Activated T-helper 2 cell treated with anti-CD3 and anti-CD28 coated beads, Interferon-gamma antibody, Interleukin-2, Interleukin-4, amounts not matched to agents 10 μg/mL and 5 μg/mL and 100 μg/mL, durations not matched to agents 14 hours and 24 hours and 36 hours (primary cell): ENCODE measurements at places on chromosomes 12 and 14. TPM values are rescaled to one million over a fixed set of nuclear protein-coding genes. Genes with fewer than 3 reads are reported as not detected.
A peak's percentile ranks its signal among the peaks of the same experiment; 100 is the strongest.

GRCh38 chr14:52950898-52951680 is at the start of gene FERMT2:
Gene FERMT2 (minus strand): TSS chr14:52951050. CDS start chr14:52950568, 482 bp downstream.
- DNase-seq: no peak
- peaks cover 65% of the 10 kb centered on the region for H3K27me3 ChIP-seq
- peaks cover 20% of the 10 kb centered on the region for H3K4me1 ChIP-seq

Gene CCDC177
- total RNA-seq: 0.05 TPM in 1 of 2 replicates, not detected in the other

DNA sequence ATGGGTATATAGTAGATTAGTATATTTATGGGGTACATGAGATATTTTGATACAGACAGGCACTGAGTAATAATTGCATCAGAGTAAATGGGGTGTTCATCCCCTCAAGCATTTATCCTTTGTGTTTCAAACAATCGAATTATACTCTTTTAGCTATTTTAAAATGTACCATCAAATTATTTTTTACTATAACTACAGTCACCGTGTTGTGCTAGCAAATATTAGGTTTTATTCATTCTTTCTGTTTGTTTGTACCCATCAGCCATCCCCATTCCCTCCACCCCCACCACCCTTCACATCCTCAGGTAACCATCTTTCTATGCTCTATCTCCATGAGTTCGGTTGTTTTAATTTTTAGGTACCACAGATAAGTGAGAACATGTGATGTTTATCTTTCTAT is 115.8 kb downstream of the NUBPL start:
- no peak overlapping the region for H3K4me3 ChIP-seq
- no peaks in the 10 kb centered on the region for H3K4me1 ChIP-seq
- DNase-seq: no peak

Gene TMCC3
- 0.05 and 0.14 TPM in 2 replicates for total RNA-seq

DNA sequence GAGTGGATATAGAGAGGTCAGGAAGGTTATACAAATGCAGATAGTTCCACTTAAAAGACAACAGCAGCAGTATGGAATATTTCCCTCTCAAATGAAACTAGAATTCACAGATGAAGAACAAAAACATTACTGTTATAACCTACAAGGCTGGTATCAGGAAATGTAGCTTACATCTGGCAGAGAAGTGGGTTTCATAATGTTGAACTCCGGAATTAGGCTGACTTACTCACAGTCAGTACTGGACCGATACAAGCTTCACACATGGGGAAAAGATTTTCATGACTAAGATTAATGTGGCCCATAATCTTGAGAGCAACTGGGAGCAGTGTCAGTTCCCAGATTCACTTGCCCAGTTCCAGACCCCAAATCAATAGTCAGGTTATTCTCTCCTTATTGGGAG is 353.9 kb downstream of the DUSP6 start:
- no peak overlapping the region for H3K27ac ChIP-seq
- peaks cover 2% of the 10 kb centered on the region for H3K4me1 ChIP-seq
- no peak overlapping the region for H3K4me3 ChIP-seq
- no peaks in the 10 kb centered on the region for H3K36me3 ChIP-seq
- no peak for DNase-seq

DNA sequence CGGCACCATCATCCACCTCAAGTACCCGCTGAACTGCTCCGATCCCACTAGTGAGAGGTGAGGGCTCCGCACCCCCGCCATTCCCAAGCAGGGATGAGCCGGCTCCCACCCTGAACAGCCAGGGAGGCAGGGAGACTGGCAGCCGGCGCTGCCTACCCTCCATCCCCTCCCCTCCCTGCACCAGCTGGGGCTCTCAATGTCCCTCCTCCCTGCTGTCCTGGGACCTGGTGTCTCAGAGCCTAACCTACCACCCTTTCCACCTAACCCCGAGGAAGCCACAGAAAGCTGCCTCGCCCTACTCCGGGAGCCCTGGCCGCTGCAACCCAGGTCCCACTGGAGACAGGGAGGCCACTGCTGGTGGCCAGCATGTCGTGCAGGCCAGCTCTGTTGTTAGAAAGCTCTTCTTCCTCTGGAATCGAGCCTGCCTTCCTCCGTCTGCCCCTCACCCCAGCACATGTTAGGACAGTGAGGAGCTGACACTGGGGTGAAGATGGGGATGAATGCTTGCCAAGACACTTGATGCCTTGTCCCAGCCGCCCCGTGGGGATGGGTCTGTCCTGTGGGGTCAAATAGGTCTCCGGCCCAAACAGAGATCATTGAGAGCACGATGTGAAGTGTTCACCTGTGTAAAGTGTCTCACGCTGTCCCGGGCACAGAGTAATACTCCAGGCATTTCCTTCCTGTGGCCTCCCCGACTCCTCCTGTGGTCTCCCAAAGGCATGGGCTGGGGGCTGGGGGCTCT is 1.1 kb downstream of the PTPN6 start:
- H3K4me1 ChIP-seq: peaks cover 72% of the 10 kb centered on the region
- H3K36me3 ChIP-seq: peaks cover 69% of the 10 kb centered on the region
- peak overlapping the region; percentile 97 for H3K27ac ChIP-seq
- peak overlapping the region; percentile 94 for H3K4me3 ChIP-seq

Gene AVPR1A
- total RNA-seq: not detected in 2 replicates

DNA sequence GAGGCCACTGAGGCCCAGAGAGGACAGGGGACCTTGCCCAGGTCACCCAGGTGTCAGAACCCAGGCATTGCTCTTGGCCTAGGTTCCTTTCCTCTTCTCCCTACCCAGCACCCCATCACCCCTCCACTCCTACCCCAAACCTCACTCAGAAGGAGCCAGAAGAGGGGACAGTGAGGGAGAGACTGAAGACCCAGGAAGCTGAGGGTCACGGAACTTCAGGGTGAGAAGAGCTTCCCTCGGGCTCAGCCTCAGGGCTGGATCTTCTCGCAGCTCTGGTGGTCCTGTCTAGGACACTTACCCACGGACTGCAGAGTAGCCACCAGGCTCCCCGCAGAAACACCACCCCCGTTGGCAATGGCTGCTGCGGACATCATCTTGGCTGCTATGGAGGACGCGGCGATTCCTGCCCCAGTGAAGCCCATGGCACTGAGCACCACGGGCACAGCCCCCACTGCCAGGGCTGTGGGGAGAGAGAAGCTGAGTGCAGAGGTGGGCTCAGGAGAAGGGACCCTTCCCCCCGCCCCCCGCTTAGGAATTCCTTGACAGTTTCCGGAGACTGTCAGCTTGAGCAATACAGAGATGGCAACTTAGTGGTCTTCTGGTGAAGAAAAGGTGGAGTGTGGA is 1.1 kb downstream of the IFI27L2 start:
- H3K27me3 ChIP-seq: peaks cover 11% of the 10 kb centered on the region
- H3K36me3 ChIP-seq: no peaks in the 10 kb centered on the region
- DNase-seq: no peak
- peak overlapping the region; percentile 81 for H3K4me3 ChIP-seq
- peaks cover 19% of the 10 kb centered on the region for H3K4me1 ChIP-seq

DNA sequence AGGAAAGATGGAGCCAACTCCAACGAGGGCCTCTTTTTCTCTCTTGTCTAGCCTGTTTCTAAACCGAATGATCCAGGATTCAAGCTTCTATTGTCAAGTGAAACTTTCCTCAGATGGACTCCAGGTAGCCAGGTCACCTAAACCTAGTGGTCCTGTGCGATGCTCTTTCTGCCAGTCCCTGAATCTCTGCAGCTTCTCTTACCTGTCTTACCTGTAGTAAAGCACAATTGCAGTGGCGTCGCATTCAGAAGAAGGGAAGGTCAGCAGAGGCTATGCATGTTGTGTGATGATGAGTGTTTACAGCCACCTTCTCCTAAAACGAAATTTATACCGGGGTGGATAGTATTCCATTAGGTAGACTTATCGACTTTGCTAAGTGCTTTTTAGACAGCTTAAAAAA is 47.4 kb upstream of the TRAF3 start:
- peaks cover 37% of the 10 kb centered on the region for H3K36me3 ChIP-seq
- no peaks in the 10 kb centered on the region for H3K27me3 ChIP-seq
- DNase-seq: no peak

DNA sequence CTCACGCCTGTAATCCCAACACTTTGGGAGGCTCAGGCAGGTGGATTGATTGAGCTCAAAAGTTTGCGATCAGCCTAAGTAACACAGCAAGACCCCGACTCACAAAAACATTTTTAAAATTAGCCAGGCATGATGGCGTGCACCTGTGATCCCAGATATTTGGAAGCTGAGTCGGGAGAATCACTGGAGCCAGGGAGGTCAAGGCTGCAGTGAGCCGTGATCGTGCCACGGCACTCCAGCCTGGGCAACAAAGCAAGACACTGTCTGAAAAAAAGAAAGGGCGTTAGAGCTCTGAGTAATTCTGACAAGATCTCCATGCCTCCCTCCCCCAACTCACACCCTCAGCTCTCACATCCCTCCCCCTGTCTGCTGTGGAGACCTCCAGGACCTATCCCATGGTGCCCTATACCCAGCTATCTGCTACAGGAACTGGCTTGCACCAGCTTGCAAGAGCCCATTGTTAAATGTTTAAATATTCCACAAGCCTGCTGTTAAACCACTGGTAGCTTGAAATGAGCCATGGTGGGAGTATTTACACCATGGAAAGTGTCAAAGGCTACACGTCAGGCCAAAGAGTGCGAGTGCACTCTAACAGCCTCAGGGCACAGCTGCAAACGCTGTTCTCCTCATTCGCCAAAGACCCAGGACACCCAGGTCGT is 35.1 kb upstream of the PPP2R5C start:
- H3K27me3 ChIP-seq: no peaks in the 10 kb centered on the region
- DNase-seq: no peak
- peaks cover 55% of the 10 kb centered on the region for H3K4me1 ChIP-seq
- no peak overlapping the region for H3K27ac ChIP-seq

Gene TAS2R50
- total RNA-seq: 1.0 and 1.1 TPM in 2 replicates

DNA sequence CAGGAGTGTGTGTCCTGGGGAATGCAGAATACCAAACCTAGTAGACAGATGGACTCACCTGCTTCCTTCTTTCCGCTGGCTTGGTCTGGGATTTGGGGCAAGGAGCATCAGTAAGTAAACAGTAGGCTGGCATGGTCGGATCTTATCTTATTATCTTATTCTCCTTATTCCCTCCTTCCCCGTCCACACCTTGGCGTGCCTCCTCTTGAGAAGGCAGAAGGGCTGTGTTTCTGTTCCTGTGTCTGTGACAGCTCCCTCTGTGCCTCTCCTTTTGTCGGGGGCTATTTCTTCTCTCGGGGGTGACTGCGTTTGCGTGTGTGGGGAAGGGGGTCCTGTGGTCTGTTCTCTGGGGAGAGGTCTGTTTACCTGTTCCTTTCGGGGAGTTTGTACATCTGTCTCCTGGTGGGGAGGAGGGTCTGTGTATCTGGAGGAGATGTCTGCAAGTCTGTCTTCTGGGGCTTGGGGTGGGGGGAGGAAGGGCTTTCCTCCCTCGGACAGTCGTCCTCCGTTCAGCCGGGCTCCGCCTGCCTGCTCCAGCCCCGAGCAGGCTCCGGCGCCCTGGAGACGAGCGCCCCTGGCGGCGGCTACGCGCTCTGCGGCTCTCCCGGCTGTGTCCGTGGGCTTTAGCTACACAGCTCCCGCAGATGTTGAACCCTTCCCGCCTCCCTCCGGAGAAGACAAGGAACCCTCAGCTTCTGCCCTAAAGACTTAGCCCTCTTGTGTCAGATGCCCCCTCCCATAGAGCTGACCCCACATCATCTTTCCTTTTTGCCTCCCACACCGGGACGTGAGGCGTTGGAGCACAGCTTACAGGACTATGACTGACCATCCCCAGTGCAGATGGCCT is 4.4 kb downstream of the KRT86 start:
- no peaks in the 10 kb centered on the region for H3K36me3 ChIP-seq
- no peak overlapping the region for H3K4me3 ChIP-seq
- DNase-seq: peak; percentile 63
- peaks cover 3% of the 10 kb centered on the region for H3K4me1 ChIP-seq
- H3K27me3 ChIP-seq: peaks cover 35% of the 10 kb centered on the region

Gene TMPRSS12
- total RNA-seq: not detected in 2 replicates
